Globus pallidus (tissue), 1 donor: ENCODE measurements at places on chromosomes 4 and X.

DNA sequence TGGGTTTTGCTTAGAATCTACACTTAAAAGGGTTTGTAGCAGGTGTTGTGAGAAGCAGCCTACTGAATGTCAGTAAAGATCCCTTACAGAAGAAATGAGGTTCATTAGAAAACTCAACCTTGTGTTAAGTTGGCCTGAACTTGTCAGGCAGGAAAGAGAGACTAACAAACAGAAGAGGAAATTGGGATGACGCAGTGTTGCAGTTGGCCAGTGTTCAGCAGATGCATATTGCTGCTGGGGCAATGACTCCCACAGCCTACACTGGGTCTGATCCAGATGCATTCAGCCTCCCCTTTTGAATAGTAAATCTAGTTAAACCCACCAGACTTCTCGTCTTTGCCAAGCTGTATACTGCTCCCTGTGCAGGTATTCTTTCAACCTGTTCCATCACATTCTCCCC lies 409.4 kb downstream of the UBE2NL start:
- DNase-seq, result no peak

GRCh38 chr4:119643306-119644042 lies 14.9 kb upstream of the PDE5A start:
- DNase-seq, result no peak

- DNase-seq, result no peak
Measured at GRCh38 chr4:41796545-41797210, 48.2 kb upstream of the PHOX2B start.

DNA sequence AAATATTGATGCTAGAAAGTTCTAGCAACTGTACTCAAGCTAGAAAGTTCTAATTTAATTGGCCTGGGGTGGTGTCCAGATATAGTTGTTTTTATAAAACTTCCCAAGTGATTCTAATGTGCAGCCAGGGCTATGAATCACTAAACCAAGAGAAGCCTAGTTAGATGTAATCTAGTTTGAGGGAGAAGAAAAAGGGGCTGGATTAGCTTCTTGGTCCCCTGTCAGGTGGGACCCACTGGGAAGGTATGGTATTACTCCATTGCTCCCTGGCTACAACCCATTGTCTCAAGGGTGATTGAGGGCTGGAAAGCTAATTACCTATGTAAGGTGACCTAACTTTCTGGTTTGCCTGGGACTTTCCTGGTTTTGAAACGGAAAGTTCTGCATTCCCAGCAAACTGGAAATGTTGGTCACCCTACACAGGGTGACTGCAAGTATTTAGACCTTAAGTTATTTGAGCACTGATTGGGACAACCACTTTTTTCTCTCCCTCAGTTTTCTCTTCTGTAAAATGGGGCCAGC lies 23.9 kb upstream of the MSN start:
- DNase-seq, result no peak

DNA sequence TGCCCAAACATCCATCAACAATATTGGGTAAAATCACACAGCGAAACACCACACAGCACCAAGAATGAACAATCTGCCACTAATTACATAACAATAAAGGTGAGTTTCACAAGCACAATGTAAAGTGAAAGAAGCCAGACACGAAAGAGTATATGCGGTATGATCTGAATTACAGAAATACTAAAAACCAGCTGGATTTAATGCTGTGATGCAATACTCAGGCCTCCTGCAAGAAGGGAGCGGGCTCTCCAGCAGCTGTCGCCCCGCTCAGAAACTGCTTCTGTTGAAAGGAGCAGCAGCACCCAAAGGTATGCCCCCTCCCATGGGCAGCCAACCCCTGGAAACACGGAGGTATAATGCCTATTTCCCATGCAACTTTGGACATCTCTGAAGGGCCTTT lies 77.0 kb downstream of the PAPSS1 start:
- DNase-seq, result no peak

DNA sequence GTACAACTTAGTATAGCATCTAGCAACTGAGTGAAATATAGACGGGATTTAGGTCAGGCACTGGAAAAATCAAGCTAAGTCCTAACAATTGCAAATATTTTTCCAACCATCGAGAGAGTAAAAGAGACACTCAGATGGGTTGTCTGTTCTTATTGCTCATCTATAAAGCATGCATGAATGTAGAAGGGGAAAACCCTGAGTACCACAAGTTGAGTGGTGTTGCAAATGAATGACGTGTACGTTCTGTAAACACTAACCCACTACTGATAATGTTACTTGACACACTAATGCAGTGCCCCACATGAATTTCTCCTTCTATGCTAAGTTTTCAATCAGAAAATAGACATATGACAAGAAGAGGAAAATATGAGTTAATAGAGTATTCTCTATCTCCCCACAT lies 211.2 kb downstream of the COX18 start:
- no peak for DNase-seq
